ENCODE measurements at places on chromosomes 2 and 18. TPM values are rescaled to one million over a fixed set of nuclear protein-coding genes. Genes with fewer than 3 reads are reported as not detected.
A peak's percentile ranks its signal among the peaks of the same experiment; 100 is the strongest.

DNA sequence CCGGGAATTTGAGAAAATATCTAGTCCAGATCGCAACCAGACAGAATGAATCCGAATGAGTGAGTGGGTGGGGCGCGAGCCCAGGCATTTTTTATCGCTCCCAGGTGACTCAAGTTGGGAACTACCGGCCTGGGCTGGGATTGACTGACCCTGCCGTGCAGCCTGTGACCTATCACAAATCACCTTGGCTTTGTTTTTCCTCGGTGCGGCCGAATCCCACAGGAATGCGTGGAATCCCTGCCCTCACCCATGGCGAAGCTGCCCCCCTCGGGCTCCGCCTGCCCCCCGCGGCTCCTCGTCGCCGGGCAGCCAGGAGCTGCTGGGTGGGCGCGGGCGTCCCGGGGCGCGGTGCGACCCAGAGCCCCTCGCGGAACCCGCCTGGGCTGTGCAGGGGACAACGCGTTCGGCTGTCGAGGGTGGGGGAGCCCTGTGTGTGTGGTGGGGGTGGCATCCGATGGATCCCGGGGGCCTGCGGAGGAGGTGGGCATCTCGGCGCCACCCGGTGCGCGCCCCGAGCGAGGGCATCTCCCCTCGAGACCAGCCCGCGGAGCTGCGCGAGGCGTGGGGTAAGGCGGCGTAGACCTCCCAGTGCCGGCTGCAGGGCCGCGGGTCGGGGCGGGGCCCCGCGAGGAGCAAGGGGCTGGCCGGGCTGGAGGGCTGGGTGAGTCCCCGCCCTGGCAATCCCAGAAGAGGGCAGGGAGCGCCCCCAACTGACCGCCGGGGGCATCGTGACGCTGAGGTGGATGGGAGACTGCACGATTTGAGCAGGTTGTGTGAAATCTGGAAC lies 16.5 kb downstream of the B3GNT7 start:
- DNase-seq: peak; percentile 79

ALMS1 gene
- 12.9 TPM for polyA plus RNA-seq

GRCh38 chr2:225497166-225497565 lies 97.7 kb downstream of the NYAP2 start:
- no peak for DNase-seq

EGR4 gene
- polyA plus RNA-seq: not detected

DUSP19 gene
- polyA plus RNA-seq: 0.97 TPM

- DNase-seq: no peak
These were observed 9.5 kb downstream of the HK2 start for GRCh38 chr2:74843433-74843832.

- no peak for DNase-seq
These were observed 2.7 kb downstream of the STK16 start for GRCh38 chr2:219247678-219248642.
